ENCODE measurements at places on chromosomes 7 and 10. TPM values are rescaled to one million over a fixed set of nuclear protein-coding genes. Genes with fewer than 3 reads are reported as not detected.

The ABCB1 gene
- 31.3 TPM for total RNA-seq

DNA sequence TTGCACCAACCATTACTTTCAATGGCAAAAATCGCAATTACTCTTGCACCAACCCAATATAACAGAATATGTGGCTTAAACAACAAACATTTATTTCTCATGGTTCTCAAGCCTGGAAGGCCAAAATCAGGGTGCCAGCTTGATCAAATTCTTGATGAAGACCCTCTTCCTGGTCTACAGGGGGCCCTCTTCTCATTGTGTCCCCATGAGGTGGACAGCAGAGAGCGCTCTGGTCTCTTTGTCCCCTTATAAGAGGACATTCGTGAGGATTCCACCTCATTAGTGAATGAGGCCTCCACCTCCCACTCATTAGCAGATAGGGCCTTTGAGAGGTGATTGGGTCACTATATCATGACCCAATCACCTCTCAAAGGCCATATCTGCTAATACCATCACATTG lies 120.0 kb downstream of the CALN1 start:
- H3K4me3 ChIP-seq, result no peak overlapping the region
- H3K36me3 ChIP-seq, result no peaks in the 10 kb centered on the region
- no peak for DNase-seq
- no peaks in the 10 kb centered on the region for H3K4me1 ChIP-seq

The HPSE2 gene
- total RNA-seq, result 19.8 TPM

- H3K27me3 ChIP-seq, result peaks cover 2% of the 10 kb centered on the region
- DNase-seq, result no peak
- no peaks in the 10 kb centered on the region for H3K36me3 ChIP-seq
- H3K27ac ChIP-seq, result no peak overlapping the region
Observed at GRCh38 chr10:5557799-5558771, 33.3 kb downstream of the CALML3 start.

The OR6V1 gene
- total RNA-seq, result not detected

GRCh38 chr10:21285742-21286331 lies 239.6 kb downstream of the SKIDA1 start:
- peaks cover 21% of the 10 kb centered on the region for H3K4me1 ChIP-seq
- no peak for DNase-seq
- H3K36me3 ChIP-seq, result no peaks in the 10 kb centered on the region
- H3K27me3 ChIP-seq, result no peaks in the 10 kb centered on the region
- no peak overlapping the region for H3K4me3 ChIP-seq
- H3K27ac ChIP-seq, result peak overlapping the region; percentile 2

GRCh38 chr7:149196151-149196704 lies 882 bp downstream of the ZNF282 start:
- H3K27me3 ChIP-seq, result no peaks in the 10 kb centered on the region
- peaks cover 29% of the 10 kb centered on the region for H3K36me3 ChIP-seq
- DNase-seq, result no peak
- H3K27ac ChIP-seq, result peak overlapping the region; percentile 83

DNA sequence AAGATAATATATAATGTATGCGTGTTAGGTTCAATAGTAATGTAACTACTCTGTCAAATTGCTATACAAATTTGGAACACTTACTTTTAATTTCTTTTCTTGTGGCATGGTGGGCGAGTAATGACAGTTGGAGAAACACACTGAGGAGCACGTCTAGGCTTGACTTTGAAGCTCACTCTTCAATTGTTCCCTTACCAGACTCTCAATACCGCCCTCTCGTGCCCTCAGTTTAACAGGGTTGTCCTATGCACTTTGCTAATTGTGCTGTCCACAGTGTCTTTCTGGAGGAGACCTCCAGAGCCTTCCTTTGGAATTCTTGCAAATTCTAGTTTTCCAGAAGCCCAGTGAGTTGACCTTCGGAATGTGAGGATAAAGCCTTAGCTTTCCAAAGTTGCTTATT lies 107.2 kb upstream of the RELN start:
- no peaks in the 10 kb centered on the region for H3K36me3 ChIP-seq
- no peaks in the 10 kb centered on the region for H3K4me1 ChIP-seq
- H3K4me3 ChIP-seq, result no peak overlapping the region
- H3K27ac ChIP-seq, result no peak overlapping the region
- peaks cover 7% of the 10 kb centered on the region for H3K27me3 ChIP-seq

GRCh38 chr7:148108381-148108780 lies 482.2 kb upstream of the C7orf33 start:
- no peak overlapping the region for H3K4me3 ChIP-seq
- H3K27ac ChIP-seq, result no peak overlapping the region
- DNase-seq, result no peak
- H3K27me3 ChIP-seq, result peaks cover 4% of the 10 kb centered on the region
- H3K36me3 ChIP-seq, result no peaks in the 10 kb centered on the region

GRCh38 chr10:50231515-50232260 lies 19.6 kb downstream of the ASAH2 start:
- H3K4me3 ChIP-seq, result no peak overlapping the region
- H3K27ac ChIP-seq, result no peak overlapping the region

The C7orf57 gene
- 0.36 TPM for total RNA-seq

- DNase-seq, result no peak
- H3K27me3 ChIP-seq, result no peaks in the 10 kb centered on the region
- H3K4me1 ChIP-seq, result peaks cover 37% of the 10 kb centered on the region
- H3K36me3 ChIP-seq, result peaks cover 21% of the 10 kb centered on the region
- H3K4me3 ChIP-seq, result no peak overlapping the region
Observed at GRCh38 chr10:125115409-125115808, 45.0 kb downstream of the CTBP2 start.

- H3K4me3 ChIP-seq, result no peak overlapping the region
- DNase-seq, result no peak
- H3K36me3 ChIP-seq, result no peaks in the 10 kb centered on the region
- H3K27me3 ChIP-seq, result no peaks in the 10 kb centered on the region
- no peaks in the 10 kb centered on the region for H3K4me1 ChIP-seq
- no peak overlapping the region for H3K27ac ChIP-seq
Observed at GRCh38 chr10:133564816-133565215, 567 bp downstream of the SYCE1 start.

The SPDYE17 gene
- total RNA-seq, result not detected

- peaks cover 31% of the 10 kb centered on the region for H3K4me1 ChIP-seq
- H3K27me3 ChIP-seq, result no peaks in the 10 kb centered on the region
- DNase-seq, result peak; percentile 25
- H3K36me3 ChIP-seq, result no peaks in the 10 kb centered on the region
- H3K27ac ChIP-seq, result no peak overlapping the region
Observed at GRCh38 chr7:22563621-22564241, 63.7 kb upstream of the STEAP1B start.

The NUTM2E gene
- total RNA-seq, result 0.86 TPM

- peaks cover 4% of the 10 kb centered on the region for H3K27me3 ChIP-seq
- H3K36me3 ChIP-seq, result peaks cover 9% of the 10 kb centered on the region
- no peaks in the 10 kb centered on the region for H3K4me1 ChIP-seq
- H3K27ac ChIP-seq, result no peak overlapping the region
Observed at GRCh38 chr7:155007947-155008346, 5.0 kb upstream of the PAXIP1 start.

GRCh38 chr7:101099969-101100781 lies 14.9 kb downstream of the TRIM56 start:
- peak overlapping the region; percentile 82 for H3K27ac ChIP-seq
- H3K36me3 ChIP-seq, result no peaks in the 10 kb centered on the region
- peaks cover 4% of the 10 kb centered on the region for H3K4me1 ChIP-seq
- peaks cover 8% of the 10 kb centered on the region for H3K27me3 ChIP-seq
- DNase-seq, result no peak

The MACROH2A2 gene
- 117 TPM for total RNA-seq

The EIF3A gene
- total RNA-seq, result 132 TPM

GRCh38 chr7:7819442-7820247 lies 101.2 kb upstream of the RPA3 start:
- H3K36me3 ChIP-seq, result no peaks in the 10 kb centered on the region
- H3K27ac ChIP-seq, result no peak overlapping the region
- H3K4me1 ChIP-seq, result peaks cover 5% of the 10 kb centered on the region
- no peak overlapping the region for H3K4me3 ChIP-seq
- H3K27me3 ChIP-seq, result no peaks in the 10 kb centered on the region

The ELOVL3 gene
- total RNA-seq, result not detected

DNA sequence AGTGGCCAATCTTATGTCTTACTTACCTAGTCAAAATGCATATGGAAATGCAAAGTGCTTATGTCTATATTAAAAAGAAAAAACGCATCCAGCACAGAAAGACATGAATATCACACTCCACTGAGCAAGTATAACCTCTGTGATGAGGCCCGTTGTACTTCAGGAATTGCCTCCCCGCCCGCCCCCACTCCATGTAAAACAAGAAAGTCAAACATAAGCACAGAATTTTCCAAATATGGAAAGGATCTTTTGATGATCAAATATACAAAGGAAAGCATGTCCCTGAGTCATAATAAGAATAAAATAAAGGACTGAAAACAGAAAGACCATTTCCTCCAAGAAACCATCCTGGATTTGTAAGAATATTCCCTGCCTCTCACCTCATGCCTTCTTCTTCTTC lies 229.1 kb downstream of the BAMBI start:
- no peak for DNase-seq
- H3K27ac ChIP-seq, result peak overlapping the region; percentile 6
- peaks cover 32% of the 10 kb centered on the region for H3K4me1 ChIP-seq
- peak overlapping the region; percentile 48 for H3K4me3 ChIP-seq

DNA sequence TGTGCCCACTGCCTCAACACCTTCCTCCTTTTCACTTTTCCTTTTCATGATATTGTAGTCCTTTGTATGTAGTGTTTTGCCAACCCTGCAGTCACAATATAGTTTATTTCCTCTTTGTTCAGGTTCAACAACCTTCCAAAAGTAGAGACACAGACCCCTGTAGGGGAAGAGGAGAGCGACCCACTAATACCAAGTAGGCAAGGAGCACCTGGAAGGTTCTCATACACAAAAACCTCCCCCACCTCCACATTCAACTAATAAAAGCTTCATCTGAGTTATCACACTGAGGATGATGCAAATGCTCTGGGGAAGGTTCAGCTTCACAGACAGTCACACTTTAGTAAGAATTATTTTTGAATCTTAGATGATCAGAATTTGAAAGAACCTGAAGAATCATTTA lies 41.6 kb downstream of the PIK3AP1 start:
- peaks cover 9% of the 10 kb centered on the region for H3K4me1 ChIP-seq
- H3K36me3 ChIP-seq, result no peaks in the 10 kb centered on the region
- H3K27me3 ChIP-seq, result peaks cover 14% of the 10 kb centered on the region
- H3K4me3 ChIP-seq, result no peak overlapping the region
- no peak overlapping the region for H3K27ac ChIP-seq

The ELN gene
- total RNA-seq, result not detected

The MLXIPL gene
- total RNA-seq, result 27.8 TPM

The RBM48 gene
- 14.4 TPM for total RNA-seq

DNA sequence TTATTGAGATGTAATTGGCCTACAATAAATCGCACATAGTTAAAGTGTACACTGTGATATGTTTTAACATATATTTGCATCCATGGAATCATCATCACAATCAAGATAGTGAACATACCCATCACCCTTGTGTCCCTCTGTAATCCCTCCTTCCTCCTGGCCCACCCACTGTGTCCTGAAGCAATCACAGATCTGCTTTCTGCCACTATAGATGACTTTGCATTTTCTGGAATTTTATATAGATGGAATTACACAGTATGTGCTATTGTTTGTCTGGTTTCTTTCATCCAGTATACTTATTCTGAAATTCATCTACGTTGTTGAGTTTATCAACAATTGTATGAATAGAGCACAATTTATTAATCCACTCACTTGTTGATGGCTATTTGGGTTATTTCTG lies 181.3 kb downstream of the SNX10 start:
- DNase-seq, result no peak
- H3K36me3 ChIP-seq, result no peaks in the 10 kb centered on the region
- no peaks in the 10 kb centered on the region for H3K4me1 ChIP-seq
- no peak overlapping the region for H3K27ac ChIP-seq
- H3K4me3 ChIP-seq, result no peak overlapping the region

DNA sequence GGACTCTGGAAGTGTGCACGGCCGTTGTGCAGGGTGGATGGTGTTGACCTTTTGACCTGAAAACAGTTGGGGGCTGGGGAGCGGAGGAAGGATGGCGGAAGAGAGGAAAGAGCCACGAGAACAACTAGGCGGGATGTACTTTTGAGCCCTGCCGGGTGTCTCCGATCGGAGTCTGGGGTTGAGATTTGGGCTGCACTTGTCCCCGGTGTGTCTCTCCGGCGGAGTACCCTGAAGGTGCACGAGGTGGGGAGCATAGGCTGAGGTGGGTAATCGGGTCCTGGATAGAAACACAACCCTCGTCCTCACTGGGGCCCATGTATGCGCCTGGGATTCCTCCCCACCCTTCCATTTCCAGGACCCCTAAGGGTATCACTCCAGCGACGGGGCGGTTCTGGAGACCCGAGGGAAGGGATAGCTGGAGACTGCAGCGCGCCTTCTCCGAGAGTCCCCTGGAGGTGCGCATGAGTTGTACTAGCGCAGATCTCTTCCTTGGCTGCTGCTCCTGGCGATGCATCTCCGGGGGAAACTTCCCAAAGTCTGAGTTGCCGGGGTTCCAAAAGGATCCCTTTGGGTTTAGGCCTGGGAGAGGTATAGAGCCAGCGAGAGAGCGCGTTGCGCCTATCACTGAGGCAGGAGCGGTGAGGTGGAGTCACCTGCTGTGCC lies 4.6 kb upstream of the HMX2 start:
- DNase-seq, result no peak
- H3K36me3 ChIP-seq, result no peaks in the 10 kb centered on the region
- H3K27ac ChIP-seq, result no peak overlapping the region
- H3K4me1 ChIP-seq, result peaks cover 21% of the 10 kb centered on the region

The FASTK gene
- 118 TPM for total RNA-seq

DNA sequence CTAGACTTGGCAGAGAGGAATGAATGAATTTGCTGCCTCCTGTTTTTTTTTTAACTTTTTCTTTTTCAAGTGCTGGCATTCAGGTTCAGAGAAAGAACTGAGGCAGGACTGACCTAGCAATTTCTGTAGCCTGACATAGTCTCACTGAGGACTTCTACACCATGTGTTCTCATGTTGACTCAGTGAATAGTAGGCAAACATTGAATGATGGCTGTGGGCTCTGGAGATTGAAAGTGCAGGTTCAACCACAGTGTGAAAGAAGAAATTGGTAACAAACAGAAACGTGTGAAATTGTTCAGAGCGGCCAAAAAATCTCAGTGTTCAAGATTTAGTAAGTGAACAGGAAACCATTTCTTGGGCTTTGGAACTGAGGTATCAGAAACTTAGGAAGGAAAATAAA lies 322.4 kb upstream of the GHITM start:
- no peaks in the 10 kb centered on the region for H3K4me1 ChIP-seq
- no peak overlapping the region for H3K4me3 ChIP-seq
- H3K36me3 ChIP-seq, result no peaks in the 10 kb centered on the region
- H3K27ac ChIP-seq, result no peak overlapping the region

DNA sequence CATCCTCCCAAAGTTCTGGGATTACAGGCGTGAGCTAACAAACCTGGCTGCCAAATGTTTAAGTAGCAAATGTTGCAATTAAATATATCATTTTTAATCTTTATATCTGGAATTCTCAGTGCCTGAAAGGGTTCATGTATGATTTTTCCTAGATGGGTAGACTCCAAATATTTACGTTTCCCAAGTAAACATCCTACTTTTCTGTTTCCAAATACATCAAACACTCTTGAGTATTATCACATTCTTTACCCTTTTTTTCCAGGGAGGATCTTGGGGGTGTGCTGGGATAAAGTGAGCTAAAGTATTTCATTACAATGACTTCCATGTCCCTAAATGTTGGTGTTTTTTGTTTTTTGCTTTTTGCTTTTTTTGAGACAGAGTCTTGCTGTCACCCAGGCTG lies 32.9 kb upstream of the CYTH3 start:
- no peak overlapping the region for H3K4me3 ChIP-seq
- peaks cover 9% of the 10 kb centered on the region for H3K4me1 ChIP-seq
- H3K36me3 ChIP-seq, result no peaks in the 10 kb centered on the region
